ENCODE measurements at places on chromosomes 1 and 21. TPM values are rescaled to one million over a fixed set of nuclear protein-coding genes. Genes with fewer than 3 reads are reported as not detected.

DNA sequence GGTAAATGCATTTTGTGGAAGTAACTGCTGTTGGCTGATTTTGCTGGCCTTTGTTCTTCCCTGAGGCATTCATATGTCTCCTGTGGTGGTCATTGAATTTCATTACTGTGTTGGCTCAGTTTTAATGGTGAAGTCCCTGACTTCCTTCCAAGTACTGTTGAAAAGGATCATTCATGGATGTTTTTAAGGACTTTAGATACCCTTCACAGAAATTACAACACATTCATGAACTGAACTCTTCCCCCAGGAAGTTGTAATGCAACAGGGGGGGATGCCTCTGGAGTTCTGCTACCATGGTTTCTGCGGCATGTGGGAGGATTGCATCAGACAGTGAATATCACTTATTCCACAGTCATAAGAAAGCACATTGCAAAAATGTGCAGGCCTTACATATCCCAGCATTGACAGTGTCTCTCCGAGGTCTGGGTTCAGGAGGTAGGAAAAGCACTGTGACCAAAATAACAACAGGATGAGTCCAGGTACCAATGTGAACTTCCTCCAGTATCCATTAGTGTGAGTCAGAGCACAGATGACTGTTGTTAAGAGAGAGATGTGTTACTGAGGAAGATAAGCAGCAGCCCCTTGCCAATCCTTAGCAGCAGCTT is 2.1 kb upstream of the RAB3GAP2 start:
- DNase-seq: peak; percentile 41

GRCh38 chr1:42096554-42096953 is 56.7 kb upstream of the GUCA2B start:
- DNase-seq: no peak

GRCh38 chr21:27519361-27519760 is 552.5 kb upstream of the ADAMTS5 start:
- DNase-seq: no peak

DNA sequence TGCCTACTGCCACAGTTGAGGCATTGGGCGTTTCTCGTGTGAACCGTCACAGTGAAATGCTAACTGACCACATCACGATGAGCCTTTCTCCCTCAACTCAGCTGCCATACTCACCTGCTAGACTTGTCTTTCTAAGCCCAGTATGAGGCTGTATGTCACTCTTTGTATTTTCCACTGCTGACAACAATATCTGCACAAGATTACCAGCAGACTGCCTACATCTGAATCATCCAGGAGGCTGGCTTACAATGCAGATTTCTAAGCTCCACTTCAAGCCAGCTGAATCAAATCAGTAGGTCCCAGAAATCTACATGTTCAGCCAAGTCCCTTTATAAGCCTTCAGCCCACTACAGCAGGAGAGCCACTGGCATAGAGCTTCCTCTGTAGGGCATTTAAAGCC is 355.0 kb upstream of the DUSP10 start:
- no peak for DNase-seq

LRRC8D gene
- total RNA-seq: 29.3 TPM

SPATA46 gene
- total RNA-seq: not detected

TPTE gene
- not detected for total RNA-seq

Data from spinal cord (tissue), 10 donors.